ENCODE measurements at places on chromosomes 3 and 15. TPM values are rescaled to one million over a fixed set of nuclear protein-coding genes. Genes with fewer than 3 reads are reported as not detected.

Gene MUC20
- total RNA-seq, result 34.9 TPM

- no peak for ATAC-seq
Measured at GRCh38 chr3:64368257-64369020, 143.2 kb upstream of the PRICKLE2 start.

DNA sequence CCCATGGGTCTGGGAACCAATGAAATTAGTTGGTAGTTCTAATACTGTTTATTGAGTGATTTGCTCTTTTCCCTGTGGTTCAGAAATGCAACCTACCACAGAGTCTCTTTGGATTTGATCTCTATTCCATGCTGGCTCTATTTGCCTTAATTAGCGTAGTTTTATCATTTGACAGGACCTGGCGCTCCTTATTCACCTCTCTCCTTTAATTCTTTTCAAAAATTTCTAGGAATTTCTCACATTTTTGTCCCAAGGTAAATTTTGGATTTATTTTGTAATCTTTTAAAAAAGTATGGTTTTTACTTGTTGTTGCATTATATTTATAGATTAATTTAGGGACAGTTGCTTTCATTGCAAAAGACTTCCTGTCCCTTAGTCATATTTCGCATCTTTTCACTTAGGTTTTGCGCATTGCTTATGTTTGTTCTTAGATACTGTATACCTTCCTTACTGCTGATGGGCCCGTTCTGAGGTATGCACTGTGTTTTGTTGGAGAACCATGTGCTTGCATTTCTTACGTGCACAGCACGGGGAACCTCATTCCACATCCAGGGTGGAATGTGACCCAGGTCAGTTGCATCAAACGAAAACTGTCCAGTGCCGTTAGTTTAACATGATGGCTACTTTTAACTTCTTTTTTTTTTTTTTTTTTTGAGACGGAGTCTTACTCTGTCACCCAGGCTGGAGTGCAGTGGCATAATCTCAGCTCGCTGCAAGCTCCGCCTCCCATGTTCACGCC, 27.0 kb downstream of the SENP5 start:
- no peak for ATAC-seq

- ATAC-seq, result no peak
Measured at GRCh38 chr3:14938954-14939353, 8.4 kb upstream of the NR2C2 start.

Measured in esophagus mucosa (tissue), 1 donor.